ENCODE measurements at places on chromosomes 13 and 19. TPM values are rescaled to one million over a fixed set of nuclear protein-coding genes. Genes with fewer than 3 reads are reported as not detected.

DNA sequence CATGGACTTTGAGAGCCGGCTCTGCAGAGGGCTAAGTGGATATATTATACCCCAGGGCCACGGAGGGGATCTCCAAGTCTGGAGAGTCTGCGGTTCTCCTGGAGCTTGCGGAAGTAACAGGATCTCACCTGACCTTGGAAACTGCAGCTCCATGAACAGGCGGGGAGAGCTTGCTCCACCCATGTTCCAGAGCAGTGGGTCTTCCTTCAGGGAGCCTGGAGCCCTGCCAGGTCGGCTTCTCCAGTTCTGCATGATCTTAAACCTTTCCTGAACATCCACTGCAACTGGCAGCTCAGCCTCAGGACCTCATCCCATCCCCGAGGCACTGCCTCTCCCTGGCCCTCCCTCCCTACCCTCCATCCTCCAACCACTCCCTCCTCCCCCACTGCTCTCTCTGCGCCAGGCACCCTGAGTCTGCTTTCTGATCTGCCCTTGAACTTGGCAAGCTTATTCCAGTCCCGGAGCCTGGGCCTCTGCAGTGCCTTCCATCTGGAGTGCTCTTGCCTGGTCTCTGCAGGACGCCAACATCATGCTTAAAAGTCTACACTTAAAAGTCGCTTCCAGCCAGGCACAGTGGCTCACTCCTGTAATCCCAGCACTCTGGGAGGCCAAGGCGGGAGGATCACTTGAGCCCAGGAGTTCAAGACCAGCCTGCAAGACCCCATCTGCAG, 13.2 kb downstream of the ATCAY start:
- no peak for DNase-seq

GRCh38 chr13:30504081-30504480, 38.3 kb upstream of the HMGB1 start:
- no peak for DNase-seq

DNA sequence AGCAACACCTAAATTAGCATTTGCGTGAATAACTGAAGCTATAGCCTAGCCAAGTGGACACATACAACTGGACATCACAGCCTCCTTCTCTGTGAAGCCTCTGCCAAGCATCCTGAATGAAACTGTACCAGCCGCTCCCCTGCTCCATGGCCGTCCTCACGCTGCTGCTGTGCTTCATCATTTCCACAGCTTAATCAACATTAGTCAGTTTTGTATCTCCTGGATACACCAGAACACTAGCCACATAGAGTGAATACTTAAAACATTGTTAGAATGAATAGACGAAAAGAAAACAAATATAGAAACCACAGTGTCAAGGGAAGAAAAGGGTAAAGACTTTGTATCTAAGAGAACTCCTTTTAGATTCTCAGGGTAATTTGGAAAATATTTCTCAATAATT, 1526.9 kb downstream of the EFNB2 start:
- DNase-seq = no peak

DNA sequence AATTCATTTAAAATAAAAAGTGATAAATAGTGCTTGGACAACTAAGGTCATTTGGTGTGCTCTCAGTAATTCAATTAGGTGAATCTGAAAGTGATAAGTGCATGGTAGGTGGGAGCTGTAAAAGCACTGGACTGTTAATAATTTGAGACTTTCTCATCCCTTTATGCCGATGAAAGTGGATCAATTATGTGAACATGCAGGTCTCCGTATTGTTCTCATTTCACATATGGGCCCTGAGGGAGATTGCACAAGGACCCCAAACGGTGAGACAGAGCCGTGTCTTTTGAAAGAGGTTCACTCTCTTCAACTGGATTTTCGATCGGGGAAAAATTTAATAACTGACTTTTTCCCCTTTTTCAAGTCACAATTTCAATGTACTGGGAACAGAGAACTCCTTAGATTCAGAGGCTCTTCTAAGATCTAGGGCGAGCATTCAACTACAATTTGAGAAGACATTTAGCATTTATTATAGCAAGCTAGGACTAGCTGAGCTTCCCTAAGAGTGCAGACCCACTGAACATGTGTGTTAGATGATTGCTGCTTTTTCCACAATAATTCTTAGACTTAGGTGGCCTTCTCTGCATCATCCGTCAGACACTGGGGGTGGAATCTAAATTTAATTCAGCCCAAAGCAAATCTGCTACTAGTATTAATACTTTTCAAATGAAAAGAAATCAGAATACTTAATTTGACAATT, 347.6 kb downstream of the OXGR1 start:
- no peak for DNase-seq

DNA sequence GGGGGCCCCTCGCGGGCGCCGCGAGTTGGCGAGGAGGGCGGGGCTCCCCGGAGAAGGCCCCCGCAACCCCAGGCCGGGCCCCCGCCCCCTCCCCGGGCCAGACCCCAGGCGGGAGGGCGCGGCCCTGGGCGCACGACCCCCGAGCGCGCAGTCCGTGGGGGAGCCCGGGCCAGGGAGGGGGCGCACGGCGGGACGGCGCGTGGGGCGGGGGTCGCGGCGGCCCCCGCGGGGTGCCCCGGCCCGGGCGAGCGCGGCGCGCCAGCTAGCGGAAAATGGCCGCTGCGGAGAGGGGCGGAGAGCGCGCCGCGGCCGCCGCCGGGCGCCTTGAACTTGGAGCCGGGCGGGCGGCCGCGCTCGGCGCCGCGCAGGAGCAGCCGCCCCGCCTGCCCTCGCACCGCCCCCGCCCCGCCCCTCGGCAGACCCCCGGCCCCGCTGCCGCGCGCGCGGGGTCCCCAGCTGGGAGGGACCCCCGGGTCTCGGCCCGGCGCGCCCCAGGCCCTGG, 6.4 kb upstream of the NFIC start:
- no peak for DNase-seq

- no peak for DNase-seq
These were observed 96.6 kb downstream of the UBL3 start for GRCh38 chr13:29753618-29754472.

GRCh38 chr19:47582320-47582909, 9.5 kb upstream of the ZNF541 start:
- DNase-seq = no peak

DNA sequence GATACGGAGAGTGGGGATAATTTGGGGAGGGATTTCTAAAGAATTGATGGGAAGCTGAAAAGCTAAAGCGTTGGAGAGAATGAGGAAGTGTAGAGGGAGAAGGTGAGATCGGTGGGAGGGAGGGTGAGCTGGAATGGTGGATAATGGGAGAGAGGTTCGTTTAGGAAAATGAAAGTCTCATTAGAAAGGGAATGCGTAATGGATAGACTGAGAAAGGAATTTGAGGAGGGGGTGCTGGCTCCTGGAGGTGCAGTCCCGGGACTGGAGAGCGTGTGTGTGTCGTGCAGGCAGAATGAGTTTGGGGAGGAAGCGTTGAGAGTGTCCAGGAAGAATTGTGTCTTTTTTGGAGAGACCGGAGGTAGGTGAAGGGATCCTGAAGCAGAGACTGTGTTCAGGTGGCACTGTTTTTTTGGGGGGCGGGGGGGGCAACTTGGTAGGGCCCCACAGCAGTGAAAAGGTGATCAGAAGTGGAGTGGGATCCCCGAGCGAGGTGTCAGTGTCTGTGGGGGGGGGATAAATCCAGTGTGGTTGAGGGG, 1.4 kb downstream of the ACTN4 start:
- DNase-seq = no peak

DNA sequence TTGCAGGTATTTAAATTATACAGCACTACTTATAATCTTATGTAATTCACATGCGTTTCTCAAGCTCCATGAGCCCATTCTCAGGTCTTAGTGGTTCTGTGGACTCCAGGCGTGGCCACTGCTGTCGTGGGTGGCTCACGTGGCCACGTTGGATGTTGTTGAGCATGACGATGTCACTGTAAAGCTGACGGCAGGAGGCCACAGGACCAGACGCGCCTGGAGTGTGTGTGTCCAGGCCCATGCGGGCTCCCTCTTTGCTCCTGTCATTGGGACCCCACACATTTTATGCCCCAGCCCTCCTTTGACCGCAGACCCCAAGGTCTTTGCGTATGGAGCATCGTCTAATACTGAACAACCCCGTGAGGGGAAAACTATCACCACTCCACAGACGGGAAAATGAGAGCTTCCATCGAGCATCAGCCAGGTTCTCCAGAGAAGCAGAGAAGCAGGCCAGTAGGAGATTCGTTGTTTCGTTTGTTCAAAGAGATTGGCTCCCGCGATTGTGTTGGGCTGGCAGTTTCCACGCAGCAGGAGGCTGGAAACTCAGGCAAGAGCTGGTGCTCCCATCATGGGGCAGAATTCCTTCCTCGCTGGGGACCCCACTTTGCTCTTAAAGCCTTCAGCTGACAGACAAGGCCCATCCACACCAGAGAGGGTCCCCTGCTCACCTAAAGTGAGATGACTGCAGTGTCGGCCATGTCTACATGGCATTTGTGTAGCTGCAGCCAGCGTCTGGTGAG, 129.3 kb upstream of the SPACA7 start:
- DNase-seq = no peak

DNA sequence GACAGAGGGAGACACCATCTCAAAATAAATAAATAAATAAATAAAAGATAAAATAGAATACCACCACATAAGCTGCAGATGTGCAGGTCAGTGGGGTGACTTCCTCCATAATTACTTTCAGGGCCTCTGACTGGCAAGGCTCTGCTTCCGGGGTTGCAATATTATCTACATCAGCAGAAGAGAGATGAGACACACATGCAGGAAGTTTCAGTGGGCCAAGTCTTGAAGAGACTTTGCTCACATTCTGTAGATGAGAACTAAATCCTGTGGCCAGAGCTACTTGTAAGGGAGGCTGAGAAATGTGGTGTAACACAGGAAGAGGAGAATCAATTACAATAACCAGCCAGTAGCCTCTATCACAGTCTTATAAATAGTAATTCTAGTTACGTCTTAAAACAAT, 89.9 kb upstream of the MAB21L1 start:
- DNase-seq = no peak

DNA sequence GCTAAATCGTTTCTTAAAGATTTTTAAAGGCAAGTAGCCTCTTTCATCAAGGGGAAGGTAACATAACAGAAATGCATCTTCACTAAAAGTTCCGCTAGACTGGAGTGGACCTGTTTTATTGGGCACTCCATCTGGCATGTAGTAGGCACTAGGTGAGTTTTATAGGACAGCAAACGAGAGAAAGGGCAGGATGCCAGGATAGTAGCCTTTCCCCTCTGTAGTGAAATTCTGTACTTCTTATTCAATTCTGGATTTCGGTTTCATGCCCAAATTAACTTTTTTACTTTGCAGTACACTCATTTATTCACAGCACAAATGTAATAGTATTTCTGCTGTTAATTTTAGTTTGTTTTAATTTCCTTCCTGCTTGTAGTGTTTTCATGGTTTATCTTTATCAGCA, 45.2 kb downstream of the GPR180 start:
- DNase-seq = no peak

The ZNF576 gene
- 11.9 TPM for total RNA-seq

- no peak for DNase-seq
These were observed 53.2 kb downstream of the GPALPP1 start for GRCh38 chr13:45042539-45042938.

- no peak for DNase-seq
These were observed 87.1 kb downstream of the GJA3 start for GRCh38 chr13:20073775-20074174.

GRCh38 chr13:42820451-42820850, 39.1 kb downstream of the FAM216B start:
- DNase-seq = no peak

DNA sequence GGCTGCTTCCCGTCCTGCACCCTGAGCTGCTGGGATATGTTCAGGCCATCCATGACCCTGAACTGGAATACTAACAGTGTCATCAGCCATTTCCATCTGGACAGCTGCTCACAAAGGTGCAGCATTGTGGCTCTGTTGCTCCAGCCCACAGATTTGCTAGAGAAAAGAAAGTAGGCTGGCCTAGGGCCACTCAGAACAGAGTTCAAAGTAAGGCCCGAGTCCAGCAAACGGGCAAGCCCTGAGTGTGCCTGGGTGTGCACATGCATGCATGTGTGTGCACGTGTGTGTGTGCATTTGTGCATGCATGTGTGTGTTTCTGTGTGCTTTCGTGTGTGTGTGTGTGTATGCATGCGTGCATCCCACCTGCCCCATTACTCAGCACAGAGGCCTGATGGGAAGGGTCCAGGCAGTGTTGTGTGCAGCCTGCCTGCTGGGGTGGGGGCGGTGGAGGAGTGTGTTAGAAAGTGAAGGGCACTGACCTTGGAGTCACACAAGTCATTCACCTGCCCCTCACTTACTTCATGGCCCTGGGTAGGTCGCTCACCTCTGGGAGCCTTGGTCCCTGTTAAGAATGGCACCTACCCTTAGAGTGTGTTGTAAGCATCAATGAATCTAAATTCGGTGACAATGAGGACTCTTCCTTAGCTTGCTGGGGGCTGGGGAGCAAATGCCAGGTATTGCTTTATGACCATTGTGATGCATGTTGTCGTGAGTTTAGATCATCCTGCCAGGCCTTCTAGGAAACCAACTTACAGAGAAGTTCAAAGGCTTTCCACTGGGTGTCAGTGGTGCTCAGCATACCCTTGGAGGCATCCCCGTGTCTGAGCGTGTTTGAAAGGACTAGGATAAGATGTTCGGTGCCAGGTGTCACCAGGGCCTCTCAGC, 53.2 kb downstream of the GPR12 start:
- no peak for DNase-seq

The HSD17B14 gene
- 13.5 TPM for total RNA-seq

GRCh38 chr13:23949200-23949599, 51.9 kb upstream of the C1QTNF9B start:
- DNase-seq = no peak

DNA sequence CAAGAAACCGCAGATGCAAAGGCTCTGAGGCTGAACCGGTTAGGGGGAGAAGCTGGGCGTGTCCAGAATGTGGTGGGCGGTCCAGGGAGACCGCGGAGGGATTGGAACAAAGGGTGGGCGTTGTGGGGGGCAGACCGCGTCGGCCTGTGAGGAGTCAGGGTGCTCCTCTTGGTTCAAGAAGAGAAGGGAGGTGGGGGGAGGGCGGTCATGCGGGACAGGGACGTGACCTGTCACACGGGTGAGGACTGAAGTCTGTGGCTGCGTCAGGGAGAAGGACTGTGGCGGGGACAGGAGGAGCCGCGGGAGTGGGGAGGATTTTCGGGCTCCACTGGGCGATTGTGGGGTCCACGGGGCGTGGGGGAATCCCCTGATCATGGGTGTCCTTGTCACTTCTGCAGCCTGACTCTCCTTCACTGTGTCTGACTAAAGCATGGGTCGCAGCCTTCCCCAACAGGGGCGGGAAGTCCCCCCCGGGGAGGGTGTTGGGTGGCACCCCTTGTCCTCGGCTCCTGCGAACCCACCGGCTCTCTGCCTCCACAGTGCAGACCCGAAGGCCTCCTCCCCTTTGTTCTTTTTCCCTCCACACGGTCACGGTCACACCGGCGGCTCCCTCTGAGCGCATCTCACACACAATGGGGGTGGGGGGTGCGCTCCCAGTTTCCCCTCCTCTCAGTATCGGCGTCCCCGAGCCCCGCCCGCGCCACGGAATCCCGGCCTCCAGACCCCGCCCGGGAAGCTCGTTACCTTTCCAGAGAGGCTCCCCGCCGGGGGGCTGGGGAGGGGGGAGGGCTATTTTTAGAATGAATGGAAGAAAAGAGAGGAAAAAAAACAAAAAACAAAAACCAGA, 16.4 kb upstream of the KCNN1 start:
- no peak for DNase-seq

The LRRC8E gene
- total RNA-seq = 6.9 TPM

GRCh38 chr19:43731346-43731745, 15.5 kb downstream of the IRGC start:
- DNase-seq = no peak

All from chondrocyte (in vitro differentiated cells).